ENCODE measurements at places on chromosomes 3 and 15.

DNA sequence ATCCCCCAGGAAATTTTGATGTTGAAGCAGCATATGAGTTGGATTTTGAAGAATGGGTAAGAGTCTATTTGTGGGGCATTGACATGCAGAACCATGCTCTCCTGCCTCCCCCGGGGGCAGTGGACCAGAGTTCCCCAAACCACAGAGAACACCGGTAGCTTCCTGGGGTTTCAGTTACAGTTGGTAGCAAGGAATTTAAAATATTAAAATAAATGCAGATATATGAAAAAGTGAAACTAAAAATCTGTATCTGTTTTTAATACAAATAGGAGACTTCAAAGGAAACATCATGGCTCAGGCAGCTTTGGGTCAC lies 37.4 kb downstream of the SLC9A9 start:
- DNase-seq: no peak

DNA sequence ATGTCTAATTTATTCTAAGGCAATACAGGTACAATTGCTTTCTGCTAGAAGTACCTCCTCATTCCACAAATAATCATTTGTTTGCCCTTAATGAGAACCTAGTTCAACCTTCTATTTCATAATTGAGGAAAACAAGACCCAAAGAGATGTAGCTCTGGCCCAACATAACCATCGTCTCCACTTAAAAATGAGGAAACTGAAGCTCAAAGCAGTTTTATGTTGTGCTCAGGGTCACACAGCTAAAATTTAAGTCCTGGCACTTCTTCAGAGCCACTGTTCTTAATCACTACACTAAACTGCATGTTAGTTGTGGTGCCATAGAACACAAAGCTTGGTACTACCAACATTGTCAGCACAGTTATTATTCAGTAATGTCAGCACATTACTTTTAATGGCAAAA lies 108.0 kb downstream of the SERPINI1 start:
- no peak for DNase-seq

GRCh38 chr15:60093273-60094067 lies 89.4 kb downstream of the FOXB1 start:
- no peak for DNase-seq

DNA sequence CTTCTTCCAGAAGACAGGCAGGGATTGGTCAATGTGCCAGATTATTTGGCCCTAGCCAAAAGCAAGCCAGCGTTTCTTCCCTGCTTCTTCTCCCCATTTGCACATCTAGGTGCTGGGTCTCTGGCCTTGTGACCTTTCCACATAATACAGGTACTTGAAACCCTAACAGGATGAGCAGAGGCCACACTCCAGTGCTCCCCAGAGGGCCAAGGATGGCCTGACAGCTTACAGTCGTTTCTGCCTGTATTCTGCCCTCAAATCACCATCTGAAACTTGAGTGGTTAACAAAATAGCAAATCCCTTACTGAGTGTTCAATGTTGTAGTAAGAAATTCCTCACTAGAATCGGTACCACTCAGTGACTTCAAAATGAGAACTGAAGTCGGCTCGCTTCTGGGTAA lies 29.1 kb downstream of the MKRN2 start:
- DNase-seq: no peak

- no peak for DNase-seq
Observed at GRCh38 chr3:106824856-106825255, 552.4 kb upstream of the CCDC54 start.

DNA sequence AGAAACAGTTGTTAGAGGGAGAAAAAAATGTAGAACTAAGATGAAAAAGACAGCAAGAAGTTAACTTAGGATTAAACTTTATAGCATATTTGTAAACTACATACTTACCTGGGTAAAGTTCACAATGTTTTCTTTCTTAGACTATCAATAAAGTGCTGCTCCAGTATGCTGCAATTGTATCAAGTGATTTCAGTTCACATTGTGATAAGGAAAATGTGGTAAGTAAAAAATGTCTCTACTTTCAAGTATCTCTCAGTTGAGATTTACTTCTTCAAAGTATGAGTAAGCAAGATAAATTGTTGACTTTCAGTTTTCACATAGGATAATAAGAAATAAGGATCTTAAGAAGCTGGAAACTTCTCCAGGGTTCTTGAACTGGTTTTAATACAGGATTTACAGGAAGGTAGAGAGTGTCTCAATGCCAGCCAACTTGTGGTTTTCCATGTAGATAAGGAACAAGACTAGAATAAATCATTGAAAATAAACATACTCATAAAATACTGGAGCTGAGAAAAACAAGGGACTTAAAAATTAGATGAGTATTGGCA lies 528.8 kb downstream of the UNC13C start:
- DNase-seq: no peak

GRCh38 chr3:62587169-62587568 lies 213.8 kb upstream of the FEZF2 start:
- no peak for DNase-seq

DNA sequence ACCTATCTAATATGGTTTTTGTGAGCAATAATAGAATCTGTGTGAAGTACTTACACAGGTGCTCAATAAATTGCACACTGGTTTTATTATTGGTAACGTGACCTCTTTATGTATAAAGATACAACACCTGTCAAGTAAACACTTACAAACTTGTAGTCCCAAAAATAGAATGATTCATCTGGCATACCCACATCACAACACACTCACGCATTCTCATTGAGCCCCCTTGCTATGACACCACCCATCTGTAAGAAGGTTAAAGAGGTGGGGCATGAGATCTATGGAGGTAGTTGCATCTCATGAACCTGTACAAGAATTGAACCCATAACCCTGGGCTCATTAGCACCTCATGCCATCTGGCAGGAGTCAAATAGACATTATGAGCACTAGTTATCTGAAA lies 134.9 kb upstream of the THBS1 start:
- DNase-seq: no peak

GRCh38 chr3:194194051-194194756 lies 58.3 kb downstream of the HES1 start:
- no peak for DNase-seq

DNA sequence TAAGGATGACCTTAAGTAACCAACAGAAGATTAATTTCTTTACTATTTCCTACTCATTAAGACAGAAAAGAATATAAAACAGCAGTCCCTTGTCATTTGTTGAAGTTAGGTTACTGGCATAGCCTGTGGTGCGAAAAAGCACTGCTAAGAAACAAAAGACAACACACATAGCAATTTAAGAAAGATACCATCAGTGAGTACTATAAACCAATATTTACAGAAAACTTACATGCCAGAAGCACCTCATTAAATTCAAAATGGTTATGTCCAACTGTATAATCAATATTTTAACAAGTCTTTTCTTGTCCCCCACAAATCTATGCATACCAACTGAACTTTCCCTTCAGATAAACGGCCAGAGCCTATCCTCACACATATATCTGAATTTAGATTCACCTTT lies 42.0 kb downstream of the ANKRD28 start:
- no peak for DNase-seq

GRCh38 chr3:126394179-126394976 lies at the start of gene CFAP100:
Gene CFAP100, plus strand, starts transcription at chr3:126394909. Its CDS starts 1,092 bp downstream, at chr3:126396001.
- no peak for DNase-seq

- DNase-seq: no peak
Observed at GRCh38 chr3:13025778-13026518, 47.3 kb downstream of the IQSEC1 start.

DNA sequence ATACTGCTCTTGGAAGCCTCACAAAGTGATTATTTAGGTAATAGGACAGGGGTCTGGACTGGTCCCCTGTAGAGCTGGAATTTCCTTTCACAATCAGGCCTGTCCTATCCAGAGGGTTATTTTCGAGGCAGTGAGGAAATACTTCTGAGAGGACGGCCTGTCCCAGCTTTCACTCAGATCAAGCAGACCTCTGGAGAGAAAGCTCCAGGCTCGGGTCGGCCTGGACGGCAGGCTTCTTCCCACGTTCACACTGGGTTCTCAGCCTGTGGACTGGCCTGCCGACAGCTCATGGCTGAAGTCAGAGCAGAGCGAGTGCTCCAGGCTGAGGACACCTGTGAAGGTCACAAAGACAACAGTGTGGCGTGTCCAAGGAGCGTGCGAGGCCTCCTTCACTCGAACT lies 405.3 kb downstream of the VPS13C start:
- DNase-seq: no peak

DNA sequence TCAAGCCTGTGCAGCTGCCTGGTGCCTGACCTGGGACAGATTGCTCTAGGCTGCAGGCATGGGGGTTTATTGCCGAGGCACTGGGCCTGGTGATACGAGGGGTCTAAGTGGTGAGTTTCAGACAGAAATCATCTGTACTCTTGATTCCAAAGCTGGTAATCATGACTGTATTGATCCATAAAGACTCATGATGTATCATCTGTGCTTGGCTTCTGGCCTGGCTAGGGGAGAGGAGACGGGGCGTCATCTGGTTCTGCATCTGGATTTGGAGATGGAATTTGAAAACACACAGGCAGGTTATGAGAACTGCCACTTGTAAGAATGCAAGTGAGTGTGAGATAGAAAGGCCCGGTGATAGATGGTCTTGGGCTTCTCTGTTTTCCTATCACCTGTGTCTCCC lies 337.4 kb upstream of the C2CD4B start:
- no peak for DNase-seq
